ENCODE measurements at places on chromosomes 3 and 15. TPM values are rescaled to one million over a fixed set of nuclear protein-coding genes. Genes with fewer than 3 reads are reported as not detected.
A peak's percentile ranks its signal among the peaks of the same experiment; 100 is the strongest.

GRCh38 chr15:51869060-51869421, 39.6 kb downstream of the TMOD3 start:
- peak; percentile 73 for DNase-seq

DNA sequence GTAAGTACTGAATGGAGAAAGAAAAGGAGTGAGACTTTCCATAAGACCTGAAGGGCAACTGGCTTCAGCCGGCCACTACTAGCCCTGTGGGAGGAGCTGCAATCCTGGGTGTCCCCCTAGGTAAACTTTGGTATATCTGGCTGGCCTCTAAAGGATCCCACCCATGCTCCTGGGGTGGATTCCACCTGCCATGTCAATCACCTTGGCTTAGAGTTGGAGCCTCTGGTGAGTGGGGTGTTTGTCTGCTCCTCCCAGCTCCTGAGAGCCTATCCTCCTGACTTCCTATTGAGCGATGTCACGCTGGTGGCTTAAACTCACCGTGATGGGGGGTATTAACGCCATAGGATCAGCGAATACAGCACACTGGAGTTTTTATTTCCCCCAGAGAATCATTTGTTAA, 2.6 kb downstream of the SPTBN5 start:
- no peak for DNase-seq

- DNase-seq, result peak; percentile 36
Measured at GRCh38 chr3:50674349-50675178, at the start of gene DOCK3. DOCK3 (plus strand) TSS chr3:50674927; CDS start chr3:50675264, 337 bp downstream.

DNA sequence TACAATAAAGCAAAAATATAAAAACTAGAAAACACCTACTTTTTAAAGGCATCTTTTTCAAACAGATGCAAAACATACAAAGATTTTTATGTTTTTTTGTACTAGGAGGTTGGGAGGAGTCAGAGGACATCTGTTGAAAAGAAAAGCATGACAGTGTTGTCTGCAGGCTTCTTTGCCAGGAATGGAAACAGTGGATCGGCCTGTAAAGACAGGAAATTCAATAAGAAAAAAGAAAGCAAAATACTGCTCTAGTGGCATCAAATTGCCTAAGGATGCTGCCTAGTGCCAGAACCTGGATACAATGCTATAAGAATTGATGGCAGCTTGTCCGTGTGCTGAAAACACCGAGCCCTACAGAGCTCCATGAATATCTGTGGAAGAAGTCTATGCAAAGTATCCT, 69.9 kb downstream of the TBC1D5 start:
- DNase-seq, result no peak

GRCh38 chr3:117736846-117737245, 1027.3 kb downstream of the TUSC7 start:
- DNase-seq, result no peak

- no peak for DNase-seq
Measured at GRCh38 chr3:187212196-187212545, 14.9 kb downstream of the RTP1 start.

GRCh38 chr3:124594581-124594980, 135.7 kb upstream of the UMPS start:
- no peak for DNase-seq

- peak; percentile 93 for DNase-seq
Measured at GRCh38 chr15:56464893-56465520, at the start of gene MNS1. MNS1 (minus strand) TSS chr15:56465137; CDS start chr15:56464972, 165 bp downstream.

DNA sequence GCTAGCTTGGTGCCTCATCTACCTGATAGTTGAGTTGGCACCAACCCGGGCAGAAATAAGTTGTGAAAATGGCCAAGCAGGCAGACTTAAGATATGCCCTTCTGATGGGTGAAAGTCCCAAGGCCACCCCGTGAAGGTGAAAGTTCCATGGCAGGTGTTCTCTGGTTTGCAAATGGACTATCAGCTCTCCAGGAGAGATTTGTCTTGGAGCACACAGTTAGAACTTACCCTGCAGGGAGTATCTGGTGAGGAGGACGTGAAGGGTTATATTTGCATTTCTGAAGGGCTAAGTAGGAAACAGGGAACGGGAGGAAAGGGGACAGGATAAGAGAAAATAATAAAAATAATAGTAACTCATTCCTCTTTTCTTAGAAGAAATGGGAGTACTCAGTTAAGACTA, 220.5 kb downstream of the TP63 start:
- DNase-seq, result no peak

- DNase-seq, result no peak
Measured at GRCh38 chr3:47315069-47315647, 32.4 kb downstream of the KLHL18 start.

DNA sequence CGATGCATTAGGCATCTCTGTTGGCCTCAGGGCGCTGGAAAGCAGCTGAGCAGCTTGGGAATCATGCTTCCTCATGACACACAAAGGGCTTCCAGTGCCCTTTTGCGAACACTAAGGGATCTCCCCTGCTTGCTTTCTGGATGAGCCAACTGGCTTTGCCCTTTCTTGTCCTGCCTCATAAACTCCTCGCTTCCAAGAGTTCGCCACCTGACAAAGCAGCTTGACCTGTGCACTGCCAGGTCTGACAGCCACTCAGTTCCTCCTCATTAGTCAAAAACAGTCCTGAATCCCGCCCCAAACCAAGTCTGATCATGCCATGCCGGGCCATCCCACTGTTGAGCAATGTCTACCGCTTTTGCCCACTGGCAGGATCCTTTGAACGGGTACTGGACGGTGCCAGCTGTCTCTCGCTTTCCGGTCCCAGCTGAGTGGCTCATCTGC, 265.4 kb upstream of the LYSMD4 start:
- no peak for DNase-seq

DNA sequence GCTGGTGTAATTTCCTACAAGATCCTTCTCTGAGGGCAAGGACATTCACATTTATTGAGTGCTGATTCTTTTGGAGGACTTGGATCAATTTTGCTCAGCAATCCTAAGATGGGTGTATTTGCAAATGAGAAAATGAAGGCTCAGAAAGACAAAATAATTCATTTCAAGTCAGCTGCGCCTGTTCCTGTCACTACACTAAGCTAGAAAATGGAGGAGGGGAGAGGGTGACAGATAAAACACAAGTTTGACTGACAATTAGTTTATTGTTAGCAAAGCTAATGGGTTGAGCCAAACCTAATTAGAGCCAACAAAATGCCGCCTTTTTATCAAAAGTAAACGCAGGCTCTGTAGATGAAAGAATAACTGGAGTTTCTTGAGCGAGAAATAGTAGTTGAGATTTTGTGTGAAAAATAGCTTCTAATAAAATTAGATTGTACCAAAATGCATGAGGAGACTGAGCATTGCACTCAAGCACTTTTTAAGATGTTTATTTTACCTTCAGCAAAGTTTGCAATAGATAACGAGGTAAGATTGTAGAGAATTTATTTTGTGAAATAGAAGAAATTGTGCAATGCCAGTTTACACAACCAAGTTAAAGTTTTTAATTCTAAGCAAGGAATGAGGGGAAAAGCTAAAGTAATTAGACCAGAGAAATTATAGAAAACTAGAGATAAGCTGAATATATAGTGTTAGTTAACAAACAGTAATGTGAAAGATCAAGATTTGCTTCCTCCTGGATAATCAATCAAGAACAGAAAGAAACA, 39.6 kb upstream of the SECISBP2L start:
- DNase-seq, result no peak

DNA sequence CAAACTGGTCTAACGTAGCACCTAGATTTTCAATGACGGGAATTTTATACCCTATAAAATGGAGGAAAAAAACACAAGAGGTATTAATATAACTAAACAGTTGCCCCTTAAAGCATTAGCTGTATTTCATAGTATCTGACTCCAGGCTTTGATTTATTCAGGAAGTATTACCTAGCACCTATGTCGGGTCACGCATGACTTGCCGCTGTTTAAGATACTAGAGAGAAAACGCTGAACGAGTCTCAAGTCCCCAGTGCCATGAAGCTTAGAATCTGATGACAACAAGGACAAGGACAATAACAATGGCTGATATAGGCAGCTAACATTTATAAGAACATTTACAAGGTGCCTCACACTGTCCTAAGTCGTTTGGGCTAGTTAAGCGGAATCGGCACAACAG, 1.9 kb downstream of the SNRPA1 start:
- DNase-seq, result no peak

DNA sequence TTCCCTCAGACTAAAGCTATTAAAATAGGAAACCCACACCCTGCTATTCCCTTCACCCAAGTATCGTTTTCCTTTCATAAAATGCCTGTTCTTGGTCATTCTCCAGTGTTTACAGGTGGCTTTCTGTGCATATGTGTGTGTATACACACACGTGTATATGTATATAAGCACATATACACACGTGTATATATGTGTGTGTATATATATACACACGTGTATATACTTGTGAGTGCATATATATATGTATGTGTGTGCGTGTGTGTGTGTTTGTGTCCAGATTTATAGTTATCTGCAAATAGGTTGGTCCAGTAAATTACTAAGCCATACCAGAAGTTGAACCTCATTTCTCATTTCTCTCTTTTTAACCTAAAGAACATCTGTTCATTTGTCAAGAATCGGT, 15.7 kb upstream of the TEX9 start:
- DNase-seq, result no peak

DNA sequence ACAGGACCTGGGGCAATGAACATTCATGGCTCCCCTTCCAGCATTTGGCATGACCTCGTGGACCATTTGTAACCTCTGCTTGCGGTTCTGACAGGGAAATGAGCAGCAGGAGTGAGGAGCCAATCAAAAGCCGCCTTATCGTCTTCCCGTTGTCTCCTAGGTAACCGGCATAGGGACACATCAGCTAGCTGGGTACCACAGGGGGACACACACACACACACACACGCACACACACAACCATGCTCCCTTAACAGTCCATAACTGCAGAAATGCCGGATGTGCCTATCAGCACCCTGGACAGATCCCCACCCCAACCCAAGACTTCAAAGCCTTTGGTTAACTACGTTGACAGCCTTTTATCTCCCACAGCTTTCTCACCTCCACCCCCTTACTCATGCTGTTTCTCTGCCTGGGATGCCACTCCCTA, 53.4 kb upstream of the CCDC174 start:
- peak; percentile 8 for DNase-seq

DNA sequence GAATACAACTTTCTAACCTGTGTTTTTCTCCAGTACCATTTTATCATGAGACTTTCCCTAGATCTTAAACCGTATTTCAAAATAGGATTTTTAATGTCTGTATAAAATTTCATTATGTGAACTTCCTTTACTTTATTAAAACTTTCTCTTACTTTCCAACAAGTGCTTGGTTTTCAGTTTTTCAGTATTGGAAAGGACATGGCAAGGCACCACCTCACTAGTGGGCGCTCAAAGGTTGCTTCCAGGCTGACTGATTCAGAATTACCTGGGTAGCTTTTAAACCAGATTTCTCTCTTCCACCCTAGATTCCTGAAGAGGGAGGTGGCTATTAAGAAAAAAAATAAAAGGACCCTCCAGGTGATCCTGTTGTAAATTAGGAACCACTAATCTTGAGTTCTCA, 236.6 kb downstream of the SOX2 start:
- no peak for DNase-seq

DNA sequence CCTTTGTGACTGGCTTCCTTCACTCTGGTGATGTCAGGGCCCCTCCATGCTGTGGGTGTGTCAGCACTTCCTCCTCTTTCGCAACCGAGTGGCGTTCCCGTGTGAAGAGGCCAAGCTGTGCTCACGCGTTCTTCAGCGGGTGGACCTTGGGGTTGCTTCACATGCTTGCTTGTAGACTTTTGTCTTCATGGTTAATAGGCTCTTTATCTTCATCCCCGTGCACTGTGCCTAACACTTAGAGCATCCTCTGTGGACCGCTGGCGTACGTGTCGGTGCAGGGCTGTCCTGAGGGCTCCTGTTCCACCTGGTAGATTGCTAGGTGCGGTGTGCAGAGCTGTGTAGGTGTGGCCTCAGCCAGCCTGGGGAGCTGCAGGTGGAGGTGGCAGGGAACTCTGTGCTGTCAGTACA, 182.3 kb downstream of the OR4M2 start:
- peak; percentile 100 for DNase-seq

DNA sequence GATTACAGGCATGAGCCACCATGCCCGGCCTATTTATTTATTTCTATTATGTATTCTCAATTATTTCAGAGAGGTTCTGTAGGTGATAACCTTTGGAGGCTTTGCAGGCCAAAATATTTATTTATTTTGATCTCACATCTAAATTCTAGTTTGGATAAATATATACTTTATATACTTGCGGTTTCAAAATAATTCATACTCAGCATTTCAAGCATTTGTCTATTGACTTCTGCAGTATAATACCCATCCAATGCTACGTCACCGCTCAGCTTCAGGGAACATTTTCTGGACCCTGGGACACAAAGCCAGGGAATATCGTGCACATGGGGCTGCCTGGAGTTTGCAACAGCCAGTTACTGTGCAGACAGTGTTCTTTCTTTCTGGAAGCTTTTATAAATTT, 22.6 kb downstream of the CGGBP1 start:
- DNase-seq, result no peak

- DNase-seq, result no peak
Measured at GRCh38 chr15:37093480-37094332, 6.6 kb downstream of the MEIS2 start.

- no peak for DNase-seq
Measured at GRCh38 chr3:15896500-15896899, 98.7 kb upstream of the ANKRD28 start.

- no peak for DNase-seq
Measured at GRCh38 chr3:73966733-73967132, 342.0 kb upstream of the PDZRN3 start.

- DNase-seq, result no peak
Measured at GRCh38 chr15:93485438-93486327, 396.7 kb upstream of the RGMA start.

GRCh38 chr15:68787609-68788263, 33.0 kb downstream of the ANP32A start:
- DNase-seq, result no peak

GRCh38 chr3:23271876-23272741, 69.0 kb downstream of the UBE2E2 start:
- no peak for DNase-seq

- no peak for DNase-seq
Measured at GRCh38 chr3:39186692-39187151, 5.7 kb downstream of the XIRP1 start.

GRCh38 chr3:122067214-122067550, 12.0 kb downstream of the CD86 start:
- DNase-seq, result no peak

The TIMMDC1 gene
- total RNA-seq, result 61.1 TPM

The LRRC31 gene
- total RNA-seq, result not detected

The FGF7 gene
- total RNA-seq, result 0.20 TPM

The PARP9 gene
- 6.8 TPM for total RNA-seq

The TIGIT gene
- not detected for total RNA-seq

The SOX14 gene
- not detected for total RNA-seq

The NANOGP8 gene
- total RNA-seq, result not detected

The BLM gene
- 10.6 TPM for total RNA-seq

The IL17RD gene
- total RNA-seq, result 0.29 TPM

The LRRC2 gene
- not detected for total RNA-seq

The SLC2A2 gene
- not detected for total RNA-seq

Data from NCI-H460 (cell line).